ENCODE measurements at places on chromosomes 11 and 22.

DNA sequence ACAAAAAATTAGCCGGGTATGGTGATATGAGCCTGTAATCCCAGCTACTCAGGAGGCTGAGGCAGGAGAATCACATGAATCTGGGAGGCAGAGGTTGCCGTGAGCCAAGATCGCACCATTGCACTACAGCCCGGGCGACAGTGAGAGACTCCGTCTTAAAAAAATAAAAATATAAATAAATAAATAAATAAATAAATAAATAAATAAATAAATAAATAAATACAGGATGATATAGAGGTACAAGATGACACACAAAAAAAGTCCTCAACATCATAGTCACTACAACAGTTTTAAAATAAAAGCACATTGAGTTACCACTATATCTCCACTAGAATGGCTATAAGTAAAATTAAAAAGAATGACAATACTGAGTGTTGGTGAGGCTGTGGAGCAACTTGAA lies 97.8 kb downstream of the ALX4 start:
- no peak for DNase-seq

- DNase-seq = no peak
Measured at GRCh38 chr22:25350551-25350971, 131.1 kb downstream of the CRYBB2 start.

DNA sequence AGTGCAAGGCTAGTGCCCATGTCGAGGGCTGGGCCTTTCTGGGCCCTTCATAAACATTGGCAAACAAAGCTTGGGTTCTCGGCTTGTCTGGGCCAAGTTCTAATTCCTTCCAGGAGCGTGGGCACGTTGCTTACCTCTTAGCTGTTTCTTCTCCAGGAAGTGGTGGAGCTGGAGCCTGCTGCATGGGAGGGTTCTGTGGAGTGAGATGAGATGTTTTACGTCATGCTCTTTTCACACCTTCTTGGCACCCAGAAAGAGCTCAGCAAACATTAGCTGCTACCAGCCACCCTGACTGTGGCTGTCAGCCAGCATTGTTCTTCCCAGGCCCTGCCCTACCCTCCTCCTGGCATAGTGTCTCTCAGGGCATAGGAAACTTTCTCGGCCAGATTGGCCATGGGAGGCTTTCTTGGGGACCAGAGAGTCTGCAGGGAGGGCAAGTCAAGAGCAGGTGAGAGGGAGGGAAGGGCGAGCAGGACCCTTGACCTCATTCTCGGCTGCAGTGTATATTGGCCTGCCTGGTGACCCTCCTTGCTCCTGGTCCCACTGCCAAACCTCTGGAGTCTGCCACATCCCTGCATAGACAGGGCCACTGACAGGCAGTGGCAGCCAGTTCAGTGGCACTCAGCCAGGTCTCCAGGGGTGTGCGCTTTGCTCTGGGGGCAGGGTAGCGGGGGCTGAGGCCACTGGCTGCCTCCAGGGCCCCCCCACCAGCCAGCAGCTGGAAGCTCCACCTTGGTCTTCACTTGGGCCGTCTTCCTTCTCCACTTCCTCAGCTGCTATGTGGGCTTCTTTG lies 98.8 kb downstream of the BCR start:
- DNase-seq = no peak

DNA sequence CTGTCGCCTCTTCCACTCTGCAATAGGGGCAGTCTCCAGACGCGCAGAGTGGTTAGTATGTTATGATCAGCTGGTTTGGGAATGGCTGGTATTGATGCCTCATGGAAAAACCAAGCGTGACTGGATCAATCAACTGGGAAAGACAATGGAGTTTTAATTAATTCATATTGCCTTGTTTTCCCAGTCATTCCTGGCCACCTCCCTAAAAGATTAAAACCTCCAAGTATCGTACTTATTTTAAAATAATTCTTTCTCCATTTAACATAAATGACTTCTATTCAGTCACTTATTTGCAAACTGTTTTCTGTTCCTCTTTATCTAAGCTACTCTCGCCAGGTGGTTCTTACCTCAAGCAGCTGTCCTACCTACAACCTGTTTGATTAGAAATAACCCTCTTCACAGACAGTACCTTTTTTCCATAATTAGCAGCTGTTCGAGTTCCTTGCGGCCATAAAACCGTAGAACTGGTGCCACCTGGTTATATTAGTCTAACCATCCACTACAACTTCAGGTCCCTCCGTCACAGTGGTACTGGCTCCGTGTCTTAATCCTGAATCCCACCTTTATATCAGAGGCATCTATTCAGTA lies 898 bp downstream of the ZNF215 start:
- peak; percentile 12 for DNase-seq

DNA sequence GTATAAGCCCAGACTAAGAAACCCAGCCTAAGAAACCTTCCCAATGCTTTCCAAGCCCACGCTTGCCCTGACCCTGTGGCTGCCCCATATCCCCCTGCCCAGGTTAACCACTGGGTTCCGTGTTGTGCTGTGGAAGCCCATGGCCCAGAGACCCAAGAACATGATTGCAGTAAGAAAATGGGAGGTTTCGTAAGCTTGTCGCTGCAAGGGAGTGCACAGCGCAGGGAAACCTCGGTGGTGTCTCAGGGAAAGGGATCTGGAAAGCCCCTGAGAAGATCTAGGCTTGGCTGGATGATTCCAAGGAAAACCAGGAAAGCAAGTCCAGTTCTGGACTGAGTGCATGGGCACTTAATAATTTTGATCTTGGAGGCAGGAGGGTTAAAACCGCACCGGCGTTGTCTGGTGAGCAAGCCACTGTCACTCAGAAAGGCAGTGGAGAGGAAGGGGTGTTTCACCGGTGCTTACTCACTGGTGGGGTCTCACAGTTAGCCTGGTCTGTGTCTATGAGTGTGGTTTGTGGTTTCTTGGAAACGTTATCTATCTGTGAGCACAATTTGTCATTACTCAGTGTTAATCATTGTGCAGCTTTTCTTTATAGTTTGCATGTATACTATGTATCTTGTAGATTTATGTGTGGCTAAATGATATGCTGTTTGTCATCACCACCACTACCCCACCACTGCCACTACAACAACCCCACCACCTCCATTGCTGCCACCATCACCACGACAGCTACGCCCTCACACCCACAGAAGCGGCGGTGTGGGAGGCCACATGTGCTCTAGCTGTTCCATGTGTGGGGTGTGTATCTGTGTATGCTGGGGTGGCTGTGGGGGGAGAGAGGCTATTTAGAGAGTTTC lies 53.3 kb upstream of the PRDM11 start:
- no peak for DNase-seq

Measured in NCI-H774 (cell line).